ENCODE measurements at places on chromosomes 3 and 15.

GRCh38 chr3:13012221-13012691 lies 61.0 kb downstream of the IQSEC1 start:
- DNase-seq, result peak; percentile 16

- DNase-seq, result no peak
Observed at GRCh38 chr3:197527569-197527968, 28.2 kb downstream of the BDH1 start.

DNA sequence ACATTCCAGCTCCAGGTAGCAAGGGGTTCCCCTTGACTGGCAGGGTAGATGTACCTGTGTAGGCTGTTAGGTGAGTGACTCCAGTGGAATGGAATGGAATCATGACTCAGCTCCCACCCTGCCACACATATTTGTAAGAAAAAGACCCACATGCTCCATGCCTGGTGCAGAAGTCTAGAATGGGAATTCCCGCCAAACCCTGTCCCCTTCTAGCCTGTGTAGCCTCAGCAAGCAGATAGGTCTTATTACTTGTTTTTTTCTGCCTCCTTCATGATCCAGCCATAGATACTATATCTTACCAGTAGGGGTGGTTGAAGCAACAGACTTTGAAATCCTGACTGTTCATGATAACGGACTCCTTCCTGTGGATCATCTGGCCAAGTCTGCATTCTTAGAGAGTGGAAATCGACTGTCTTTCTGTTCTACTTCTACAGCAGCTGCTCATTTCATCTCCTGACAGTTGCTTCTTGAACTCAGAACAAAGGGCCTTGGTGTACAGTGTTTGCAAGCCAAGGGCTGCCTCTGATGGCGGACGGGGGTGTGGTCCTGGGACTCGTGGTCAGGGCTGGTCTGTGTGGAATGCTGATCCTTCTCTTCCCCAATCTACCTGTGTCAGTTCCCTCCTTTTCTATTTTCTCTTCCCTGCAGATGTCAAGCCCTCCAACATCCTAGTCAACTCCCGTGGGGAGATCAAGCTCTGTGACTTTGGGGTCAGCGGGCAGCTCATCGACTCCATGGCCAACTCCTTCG lies 16.3 kb downstream of the SNAPC5 start:
- DNase-seq, result no peak

GRCh38 chr3:56413911-56414310 lies 54.4 kb downstream of the ERC2 start:
- DNase-seq, result no peak

DNA sequence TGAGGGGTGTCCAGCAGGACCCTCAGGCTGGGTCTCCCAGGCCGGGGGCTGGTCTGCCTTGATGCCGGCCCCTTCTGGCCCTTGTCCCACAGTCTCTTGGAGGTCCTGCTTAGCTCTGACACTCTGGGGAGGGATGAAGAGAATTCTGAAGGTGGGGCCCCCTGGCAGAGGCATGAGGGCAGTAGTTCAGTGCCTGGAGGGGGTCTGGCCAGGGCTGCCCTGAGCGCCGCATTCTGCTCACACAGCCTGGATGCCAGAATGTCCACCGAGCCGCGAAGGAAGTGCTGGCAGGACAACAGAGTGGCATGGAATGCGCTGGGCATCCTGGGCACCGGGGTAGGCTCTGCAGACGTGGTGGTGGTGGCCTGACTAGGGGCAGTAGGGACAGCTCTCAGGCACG lies 55.5 kb downstream of the SMAD6 start:
- DNase-seq, result no peak

DNA sequence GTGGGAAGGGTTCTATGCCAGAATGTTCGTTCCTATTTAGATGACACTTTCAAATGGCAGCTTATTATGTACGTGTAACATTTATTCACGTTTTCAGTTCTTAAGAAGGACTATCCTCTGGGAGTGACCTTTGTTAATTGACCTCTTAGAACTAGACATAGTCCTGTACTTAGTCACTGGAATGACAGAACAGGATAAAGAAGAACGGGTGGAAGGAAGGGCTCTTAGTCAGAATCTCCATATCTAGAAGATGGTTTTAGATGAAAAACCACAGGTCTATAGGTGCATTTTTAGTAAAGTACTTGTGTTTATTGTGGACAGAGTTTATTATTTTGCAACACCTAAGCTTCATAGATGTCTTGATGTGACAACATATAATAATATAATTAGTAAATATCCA lies 6.5 kb downstream of the METTL6 start:
- DNase-seq, result no peak

GRCh38 chr3:4297486-4297885 lies 5.7 kb upstream of the SETMAR start:
- DNase-seq, result no peak

GRCh38 chr15:74584779-74585178 lies 30.9 kb upstream of the CLK3 start:
- no peak for DNase-seq

GRCh38 chr15:80152180-80152895 lies 461 bp upstream of the FAH start:
- DNase-seq, result peak; percentile 59

GRCh38 chr3:42698911-42699230 lies 3.7 kb downstream of the HHATL start:
- no peak for DNase-seq

GRCh38 chr3:94294806-94295205 lies 231.9 kb downstream of the NSUN3 start:
- no peak for DNase-seq

DNA sequence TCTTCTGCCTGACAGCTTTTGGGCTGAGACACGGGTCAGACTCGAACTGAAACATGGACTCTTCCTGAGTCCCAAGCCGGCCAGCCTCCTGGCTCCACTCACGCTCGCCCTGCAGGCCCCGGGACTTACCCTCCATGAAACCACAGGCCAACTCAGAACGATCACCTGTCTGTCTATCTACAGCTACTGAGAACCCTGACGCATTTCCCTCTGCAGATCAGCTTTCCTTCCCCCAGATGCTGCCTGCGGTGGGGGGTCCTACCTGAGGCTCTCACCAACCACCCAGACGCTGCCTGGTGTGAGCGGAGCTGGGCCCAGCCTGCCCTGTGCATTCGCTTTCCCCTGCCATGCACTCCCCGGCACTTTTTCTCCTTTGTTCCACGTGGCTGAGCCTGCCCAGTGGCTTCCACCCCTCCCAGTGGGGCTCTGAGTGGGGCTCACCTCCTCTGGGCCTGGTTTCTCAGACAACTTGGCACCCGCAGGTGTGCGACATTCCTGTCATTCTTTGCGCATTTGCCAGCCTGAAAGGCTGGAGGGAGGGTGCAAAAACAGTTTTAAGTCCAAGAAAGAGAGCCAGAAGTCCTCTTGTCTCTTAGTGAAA lies 60.2 kb downstream of the PLXNA1 start:
- DNase-seq, result no peak

- no peak for DNase-seq
Observed at GRCh38 chr3:183295211-183295610, 42.2 kb downstream of the B3GNT5 start.

DNA sequence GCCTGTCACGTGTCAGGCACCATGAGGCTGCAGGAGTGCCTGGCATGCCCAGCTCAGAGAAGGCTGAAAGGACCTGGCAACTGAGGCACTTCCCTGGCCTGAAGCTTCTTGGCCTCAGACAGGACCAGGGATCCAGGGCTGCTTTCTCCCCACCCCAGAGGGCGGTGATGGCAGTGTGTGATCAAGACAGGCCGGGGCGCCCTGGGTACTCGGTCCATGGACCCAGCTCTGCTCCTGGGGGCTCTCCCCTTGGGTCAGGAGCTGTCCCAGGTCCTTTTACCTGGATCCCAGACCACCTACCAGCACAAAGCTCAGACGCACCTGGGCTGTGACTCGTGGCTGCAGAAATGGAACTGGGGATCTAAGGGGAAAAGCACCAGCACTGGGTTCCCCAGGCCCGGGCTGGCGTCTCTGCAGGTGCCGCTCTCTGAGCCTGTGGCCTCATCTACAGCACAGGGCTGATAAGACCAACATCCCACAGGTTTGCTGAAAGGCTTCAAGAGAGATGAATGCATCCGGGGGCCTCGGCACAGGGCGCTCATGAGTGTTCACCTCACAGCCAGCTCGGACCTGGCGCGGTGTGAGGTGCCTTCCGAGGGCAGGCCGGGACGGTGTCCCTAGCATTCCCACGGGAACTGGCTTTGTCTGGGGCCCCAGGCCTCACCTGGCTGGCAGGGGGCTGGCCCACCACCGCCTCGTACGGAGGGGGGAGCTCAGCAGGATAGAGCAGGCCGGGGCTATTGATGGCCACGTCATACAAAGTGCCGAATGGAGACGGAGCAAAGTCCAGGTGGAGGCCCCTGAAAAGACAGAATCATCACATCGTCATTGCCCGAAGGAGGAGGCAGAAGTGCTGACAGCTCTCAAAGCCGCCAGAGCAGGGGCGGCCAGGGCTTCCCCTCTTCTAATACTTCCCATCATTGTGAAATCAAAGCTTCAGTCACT lies 133.6 kb downstream of the NSMCE3 start:
- DNase-seq, result no peak

DNA sequence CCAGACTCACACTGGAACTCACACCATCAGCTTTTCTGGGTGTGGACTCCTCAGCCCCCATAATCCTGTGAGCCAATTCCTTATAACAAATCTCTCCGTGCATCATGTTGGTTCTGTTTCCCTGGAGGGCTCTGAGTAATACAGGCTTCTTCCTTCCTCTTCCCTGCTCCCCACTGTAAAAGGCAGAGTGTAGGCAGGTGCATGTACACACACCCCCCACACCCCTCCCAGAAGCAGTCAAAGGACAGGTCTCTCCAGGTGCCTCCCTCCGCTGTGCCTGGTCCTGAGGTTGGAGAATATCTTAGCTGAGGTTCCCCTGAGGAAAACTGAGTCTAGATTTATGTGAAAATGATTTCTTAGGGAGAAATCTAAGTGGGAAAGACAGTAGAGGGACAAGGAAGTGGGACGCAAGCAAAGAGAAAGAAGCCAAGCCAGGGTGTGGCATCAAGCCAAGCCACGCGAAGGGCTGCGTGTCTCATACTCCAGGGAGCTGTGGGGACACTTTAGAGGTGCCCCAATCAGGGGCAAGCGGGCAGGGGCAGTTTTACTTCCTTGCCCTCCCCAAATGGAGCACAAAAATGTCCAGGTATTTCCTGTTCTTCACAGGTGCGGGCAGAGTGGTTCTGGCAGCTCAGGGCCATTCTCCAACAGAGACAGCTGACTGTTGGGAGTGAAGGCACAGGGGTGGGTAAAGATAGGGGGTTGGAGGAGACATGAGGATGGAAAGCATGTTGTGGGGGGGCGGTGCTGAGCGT lies 86.6 kb downstream of the HMG20A start:
- DNase-seq, result no peak

DNA sequence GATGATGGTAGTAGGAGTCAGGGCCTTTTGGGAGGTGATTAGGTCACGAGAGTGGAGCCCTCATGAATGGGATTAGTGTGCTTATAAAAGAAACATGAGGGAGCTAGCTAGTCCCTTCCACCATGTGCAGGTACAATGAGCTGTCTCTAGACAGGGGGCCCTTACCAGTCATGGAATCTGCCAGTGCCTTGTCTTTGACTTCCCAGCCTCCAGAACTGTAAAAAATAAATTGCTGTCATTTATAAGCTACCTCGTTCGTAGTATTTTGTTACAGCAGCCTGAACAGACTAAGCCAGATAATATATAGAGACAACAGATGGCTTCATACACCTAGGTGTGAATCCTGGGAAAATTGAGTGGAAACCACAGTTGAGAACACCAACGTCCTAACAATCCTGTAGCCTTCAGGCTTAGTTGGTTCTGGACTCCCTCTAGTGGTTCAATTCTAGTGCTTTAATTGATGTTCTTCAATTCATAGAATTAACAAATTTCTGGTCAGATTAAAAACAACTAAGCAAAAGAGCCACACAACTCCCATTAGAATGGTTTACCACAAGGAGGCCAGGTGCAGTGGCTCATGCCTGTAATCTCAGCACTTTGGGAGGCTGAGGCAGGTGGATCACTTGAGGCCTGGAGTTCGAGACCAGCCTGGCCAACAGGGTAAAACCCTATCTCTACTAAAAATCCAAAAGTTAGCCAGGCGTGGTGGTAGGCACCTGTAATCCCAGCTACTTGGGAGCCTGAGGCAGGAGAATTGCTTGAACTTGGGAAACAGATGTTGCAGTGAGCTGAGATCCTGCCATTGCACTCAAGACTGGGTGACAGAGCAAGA lies 21.3 kb upstream of the GATM start:
- peak; percentile 11 for DNase-seq

GRCh38 chr15:91263632-91264531 lies 163.8 kb downstream of the SV2B start:
- no peak for DNase-seq

- no peak for DNase-seq
Observed at GRCh38 chr15:43867096-43867495, 40.3 kb downstream of the WDR76 start.

DNA sequence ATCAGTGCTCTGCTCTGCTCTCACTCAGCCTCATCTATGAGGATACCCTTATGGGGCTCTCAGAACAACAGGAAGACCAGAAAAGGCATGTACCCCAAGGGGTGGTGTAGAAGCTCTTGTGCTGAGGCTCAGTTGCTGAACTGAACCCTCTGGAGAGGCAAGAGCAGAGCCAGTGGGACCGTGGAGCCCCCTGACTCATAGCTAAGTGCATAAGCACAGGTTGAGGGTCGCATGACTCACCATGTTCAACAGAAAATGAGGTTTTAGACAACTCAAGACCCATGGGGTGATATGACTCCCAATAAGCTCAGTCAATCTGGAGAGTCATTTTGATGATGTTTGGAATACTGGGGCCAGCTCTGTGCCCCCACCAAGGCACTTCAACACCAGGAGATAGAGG lies 37.3 kb downstream of the CRYGS start:
- DNase-seq, result no peak

DNA sequence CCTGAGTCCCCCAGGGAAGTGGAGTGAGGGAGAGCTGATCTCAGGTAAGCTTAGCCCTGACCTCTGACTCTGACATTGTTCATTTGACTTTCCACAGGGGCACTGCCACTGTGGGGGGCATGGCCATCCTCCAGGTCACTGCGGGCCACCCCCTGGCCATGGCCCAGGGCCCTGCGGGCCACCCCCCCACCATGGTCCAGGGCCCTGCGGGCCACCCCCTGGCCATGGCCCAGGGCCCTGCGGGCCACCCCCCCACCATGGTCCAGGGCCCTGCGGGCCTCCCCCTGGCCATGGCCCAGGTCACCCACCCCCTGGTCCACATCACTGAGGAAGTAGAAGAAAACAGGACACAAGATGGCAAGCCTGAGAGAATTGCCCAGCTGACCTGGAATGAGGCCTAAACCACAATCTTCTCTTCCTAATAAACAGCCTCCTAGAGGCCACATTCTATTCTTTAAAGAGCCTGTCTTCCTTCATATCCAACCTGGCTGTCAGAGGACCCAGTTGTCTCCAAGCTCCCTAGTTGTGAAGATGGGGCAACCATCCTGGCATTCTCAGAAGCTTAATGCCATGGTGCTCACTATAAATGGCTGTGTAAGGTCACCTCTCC lies 1.9 kb upstream of the DISP2 start:
- no peak for DNase-seq

GRCh38 chr3:135895106-135895733 lies 70.3 kb upstream of the PPP2R3A start:
- DNase-seq, result peak; percentile 23

DNA sequence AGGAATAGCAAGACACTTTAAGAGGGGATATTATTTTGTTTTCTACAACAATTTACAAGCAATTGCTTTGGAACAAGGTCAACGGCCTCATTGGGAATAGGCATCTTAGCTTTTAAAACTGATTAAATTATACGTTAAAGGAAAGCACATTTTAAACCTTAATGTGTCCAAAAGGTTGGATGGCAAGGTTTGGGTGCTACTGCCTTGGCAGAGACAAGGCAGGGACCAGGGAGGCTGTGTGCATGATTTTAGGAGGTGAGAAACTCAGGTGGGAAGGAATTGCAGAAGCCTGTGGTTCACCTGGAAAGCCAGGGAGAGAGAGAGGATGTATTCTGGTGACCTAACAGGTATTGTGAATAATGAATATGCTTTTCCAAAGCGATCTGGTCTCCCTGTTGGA lies 54.3 kb downstream of the TGFBR2 start:
- no peak for DNase-seq
